ENCODE measurements at places on chromosomes 3 and 15.
A peak's percentile ranks its signal among the peaks of the same experiment; 100 is the strongest.

- peak; percentile 21 for DNase-seq
Observed at GRCh38 chr3:69197455-69197854, 75.1 kb upstream of the LMOD3 start.

DNA sequence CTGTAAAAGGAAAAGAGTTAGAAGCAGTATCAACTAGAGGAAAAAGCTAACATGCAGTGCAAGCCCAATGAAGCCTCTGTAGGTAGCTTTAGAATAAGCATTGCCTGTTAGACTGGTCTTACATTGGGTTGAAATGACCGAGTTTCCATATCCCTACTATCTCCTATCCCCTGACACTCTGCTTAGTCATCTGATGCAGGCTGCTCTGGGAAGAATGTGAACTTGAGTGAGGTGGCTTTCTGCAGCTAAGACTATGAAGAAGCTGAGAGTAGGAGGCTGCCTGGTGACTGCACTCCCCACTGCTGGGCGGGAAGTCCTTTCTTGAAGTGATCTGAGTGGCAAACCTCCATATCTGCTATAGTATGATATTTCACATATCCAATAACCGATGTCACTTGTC, 64.7 kb downstream of the OXSM start:
- no peak for DNase-seq

DNA sequence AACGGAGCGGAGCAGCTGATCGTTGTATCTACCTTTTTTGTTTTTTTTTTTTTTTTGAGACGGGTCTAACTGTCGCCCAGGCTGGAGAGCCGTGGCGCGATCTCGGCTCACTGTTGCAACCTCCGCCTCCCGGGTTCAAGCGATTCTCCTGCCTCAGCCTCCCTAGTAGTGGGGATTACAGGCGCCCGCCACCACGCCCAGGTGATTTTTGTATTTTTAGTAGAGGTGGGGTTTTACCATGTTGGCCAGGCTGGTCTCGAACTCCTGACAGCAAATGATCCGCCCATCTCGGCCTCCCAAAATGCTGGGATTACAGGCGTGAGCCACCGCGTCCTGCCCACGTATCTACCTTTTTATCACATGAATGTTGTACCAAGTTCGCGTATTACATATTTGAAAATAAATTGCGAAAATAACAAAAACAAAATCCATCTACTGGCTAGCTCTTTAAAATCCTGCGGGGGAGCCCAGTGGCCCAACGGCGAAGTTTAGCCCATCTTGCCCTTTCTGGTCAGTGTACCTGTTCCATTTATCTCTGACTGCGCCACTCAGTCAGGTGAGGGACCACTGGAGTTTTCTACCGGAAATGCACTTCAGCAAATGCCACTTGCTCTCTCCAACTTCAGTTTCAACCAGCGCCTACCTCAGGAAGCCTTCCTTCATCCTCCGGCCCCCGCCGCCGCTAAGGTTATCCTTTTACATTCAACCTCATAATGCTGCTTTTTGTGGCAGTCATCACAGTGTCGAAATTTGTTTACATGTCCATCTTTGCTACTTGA, 1.2 kb upstream of the EIF3J start:
- peak; percentile 53 for DNase-seq

- no peak for DNase-seq
Observed at GRCh38 chr15:69957175-69957574, 140.5 kb downstream of the TLE3 start.

DNA sequence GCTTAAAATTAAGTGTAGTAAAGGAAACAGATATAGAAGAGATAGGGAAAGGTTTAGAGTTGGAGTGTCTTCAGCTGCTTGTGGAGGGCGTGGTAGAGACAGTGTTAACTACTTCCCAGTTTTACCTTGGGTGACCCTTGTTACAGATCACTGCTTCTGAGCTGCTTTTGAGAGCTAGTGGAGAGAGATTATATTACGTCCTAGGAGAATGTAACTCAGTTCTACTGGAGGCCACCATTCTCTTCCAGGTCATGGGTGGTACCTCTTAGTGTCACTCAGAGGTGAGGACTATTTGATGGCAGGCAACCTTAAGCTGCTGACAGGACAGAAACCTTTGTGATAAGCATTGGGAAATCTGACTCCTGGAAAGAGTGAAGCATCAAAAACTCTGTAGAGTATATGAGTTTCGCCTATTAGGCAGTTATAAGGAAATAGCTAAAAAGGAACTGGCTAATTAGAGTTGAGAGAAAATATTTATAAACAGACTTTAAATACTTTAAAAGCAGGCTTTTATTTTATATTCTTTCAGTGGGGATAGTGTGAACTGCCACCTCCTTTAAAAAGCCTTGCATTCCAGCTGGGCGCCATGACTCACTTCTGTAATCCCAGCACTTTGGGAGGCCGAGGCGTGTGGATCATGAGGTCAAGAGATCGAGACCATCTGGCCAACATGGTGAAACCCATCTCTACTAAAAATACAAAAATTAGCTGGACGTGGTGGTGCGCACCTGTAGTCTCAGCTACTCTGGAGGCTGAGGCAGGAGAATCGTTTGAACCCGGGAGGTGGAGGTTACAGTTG, 106.5 kb downstream of the ZNF609 start:
- DNase-seq: peak; percentile 41
